Endothelial cell of umbilical vein (primary cell): ENCODE measurements at places on chromosomes 3 and 15. TPM values are rescaled to one million over a fixed set of nuclear protein-coding genes. Genes with fewer than 3 reads are reported as not detected.

Gene SUSD5
- polyA plus RNA-seq: 5.5 and 7.7 TPM in 2 replicates

Gene LSAMP
- polyA plus RNA-seq: not detected in 2 replicates

DNA sequence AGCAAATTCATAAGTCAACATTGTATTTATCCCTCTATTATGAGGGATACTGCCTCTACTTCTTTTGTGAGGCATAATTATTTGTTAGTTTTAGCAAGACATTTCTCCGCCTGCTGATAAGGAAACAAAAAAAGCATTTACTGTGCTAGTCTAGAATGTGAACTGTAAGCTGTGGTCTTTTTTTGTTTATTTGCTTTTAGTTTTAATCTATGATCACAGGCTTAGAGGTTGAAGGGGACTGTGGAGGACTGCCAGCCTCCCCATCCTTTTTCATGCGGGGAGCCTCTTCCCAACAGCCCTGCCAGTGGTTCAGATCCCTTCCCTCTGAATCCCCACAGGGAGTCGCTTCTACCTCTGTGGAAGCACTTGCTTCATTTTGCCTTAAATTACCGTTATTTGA is 331.0 kb upstream of the ROPN1 start:
- DNase-seq: no peak

DNA sequence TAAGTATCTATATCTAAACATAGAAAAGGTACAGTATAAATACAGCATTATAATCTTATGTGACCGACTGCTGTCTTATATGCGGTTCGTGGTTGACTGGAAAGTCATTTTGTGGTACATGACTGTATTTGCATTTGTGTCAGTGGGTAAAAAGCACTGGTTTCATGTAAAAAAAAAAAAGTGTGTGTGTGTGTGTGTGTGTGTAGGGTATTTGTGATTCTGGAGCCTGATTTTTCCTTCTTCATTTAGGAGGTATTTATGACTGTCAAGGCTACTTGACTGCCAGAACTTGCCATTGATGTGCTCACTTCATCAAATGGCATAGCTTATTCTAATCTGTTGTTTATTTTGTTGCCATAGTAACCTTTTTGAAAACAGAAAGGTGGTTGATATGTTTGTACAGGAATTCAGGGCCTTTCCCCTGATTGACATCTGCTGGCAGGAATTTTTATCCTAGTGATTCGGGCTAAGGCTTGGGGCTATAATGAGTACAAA is 63.2 kb downstream of the AKAP13 start:
- DNase-seq: peak; percentile 77

- peak; percentile 100 for DNase-seq
Observed at GRCh38 chr15:75453703-75454470, 2.4 kb upstream of the SIN3A start.

DNA sequence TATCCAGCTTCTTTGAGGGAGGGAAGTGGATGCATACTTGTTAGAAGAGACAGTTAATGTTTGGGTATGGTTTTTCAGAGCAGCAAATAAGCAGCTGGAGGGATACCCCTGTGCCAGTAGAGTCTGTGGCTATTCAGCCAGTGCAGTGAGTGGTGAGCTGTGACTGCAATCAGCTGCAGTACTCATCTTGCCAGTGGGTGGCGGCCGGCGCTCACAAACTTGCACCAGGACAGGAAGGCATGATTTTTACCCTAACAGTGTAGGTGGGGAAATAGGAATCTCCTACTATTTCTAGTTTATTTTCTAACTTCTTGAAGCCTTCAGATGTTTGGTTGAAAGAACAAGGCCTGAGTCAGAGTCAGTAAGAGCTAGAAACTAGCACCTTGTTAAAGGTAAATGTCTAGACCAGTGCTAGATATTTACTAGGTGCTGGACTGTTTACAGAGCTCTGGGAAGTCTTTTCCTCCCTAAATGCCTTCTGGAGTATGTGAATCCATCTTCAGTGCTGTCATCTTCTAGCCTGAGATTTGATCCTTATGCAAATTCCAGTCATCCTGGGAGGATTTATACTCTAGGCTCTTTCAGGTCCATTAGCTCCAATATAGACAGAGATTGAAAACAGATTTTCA is 23.6 kb downstream of the TIMP4 start:
- peak; percentile 61 for DNase-seq

Gene ROBO1
- 4.3 and 5.9 TPM in 2 replicates for polyA plus RNA-seq

Gene SI
- not detected in 2 replicates for polyA plus RNA-seq

DNA sequence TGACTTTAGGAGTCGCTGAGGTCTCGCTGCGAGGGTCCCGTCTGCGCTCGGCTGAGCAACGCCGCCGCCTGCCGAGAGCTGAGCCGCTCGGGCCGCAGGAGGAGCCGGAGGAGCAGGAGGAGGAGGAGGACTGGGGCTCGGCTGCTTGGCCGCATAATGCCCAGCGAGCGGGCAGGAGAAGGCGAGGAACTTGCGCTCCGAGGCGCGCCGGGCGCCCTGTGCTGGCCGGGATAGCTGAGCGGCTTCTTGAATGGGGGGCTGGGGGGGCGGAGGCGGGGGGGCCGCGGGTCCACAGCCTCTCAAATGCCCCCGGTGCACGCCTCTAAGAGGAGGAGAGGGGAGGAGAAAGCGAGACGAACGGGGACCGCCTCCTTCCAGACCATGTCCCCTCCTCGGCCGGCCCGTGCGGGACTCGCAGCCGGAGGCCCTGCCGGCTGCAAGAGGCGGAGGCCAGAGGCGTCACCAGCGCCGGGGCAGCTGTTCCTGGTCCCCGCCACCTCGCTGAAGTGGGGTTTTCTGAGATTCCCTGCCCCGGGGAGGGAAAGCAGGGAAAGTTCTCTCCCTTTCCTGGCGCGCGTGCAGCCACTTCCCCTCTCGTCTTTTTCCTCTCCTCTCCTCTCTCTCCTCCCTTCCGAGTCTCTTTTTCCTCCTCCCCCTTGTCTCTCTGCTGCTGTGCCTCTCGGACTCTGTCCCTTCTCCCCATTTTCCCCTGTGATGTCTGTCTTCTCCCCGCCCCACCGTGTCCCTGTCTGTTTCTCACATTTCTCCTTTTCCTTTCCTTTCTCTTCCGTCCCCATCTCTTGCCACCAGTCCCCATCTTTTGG is at the start of gene ADAMTS9:
Gene ADAMTS9, minus strand, starts transcription at position 220 of the 824 bp plus-strand sequence. CDS start 343 bp downstream, outside the sequence.
- DNase-seq: peak; percentile 87
